NCI-H345 (cell line): ENCODE measurements at places on chromosomes 13 and 19.

DNA sequence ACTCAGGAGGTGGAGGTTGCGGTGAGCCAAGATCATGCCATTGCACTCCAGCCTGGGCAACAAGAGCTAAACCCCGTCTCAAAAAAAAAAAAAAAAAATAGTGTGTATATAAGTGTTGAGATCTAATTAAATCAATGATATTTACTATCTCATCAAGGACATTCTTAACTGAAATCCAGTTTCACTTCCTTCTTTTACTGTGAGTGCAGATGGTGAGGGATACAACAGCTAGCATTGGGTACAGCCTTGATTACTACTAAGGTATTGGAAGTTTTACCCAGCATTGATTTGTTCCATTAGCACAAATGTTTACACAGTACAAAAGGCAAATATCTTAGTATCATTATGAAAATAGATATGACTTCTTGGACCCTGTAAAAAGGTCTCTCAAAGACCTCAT lies 546.6 kb downstream of the KCTD12 start:
- no peak for DNase-seq

DNA sequence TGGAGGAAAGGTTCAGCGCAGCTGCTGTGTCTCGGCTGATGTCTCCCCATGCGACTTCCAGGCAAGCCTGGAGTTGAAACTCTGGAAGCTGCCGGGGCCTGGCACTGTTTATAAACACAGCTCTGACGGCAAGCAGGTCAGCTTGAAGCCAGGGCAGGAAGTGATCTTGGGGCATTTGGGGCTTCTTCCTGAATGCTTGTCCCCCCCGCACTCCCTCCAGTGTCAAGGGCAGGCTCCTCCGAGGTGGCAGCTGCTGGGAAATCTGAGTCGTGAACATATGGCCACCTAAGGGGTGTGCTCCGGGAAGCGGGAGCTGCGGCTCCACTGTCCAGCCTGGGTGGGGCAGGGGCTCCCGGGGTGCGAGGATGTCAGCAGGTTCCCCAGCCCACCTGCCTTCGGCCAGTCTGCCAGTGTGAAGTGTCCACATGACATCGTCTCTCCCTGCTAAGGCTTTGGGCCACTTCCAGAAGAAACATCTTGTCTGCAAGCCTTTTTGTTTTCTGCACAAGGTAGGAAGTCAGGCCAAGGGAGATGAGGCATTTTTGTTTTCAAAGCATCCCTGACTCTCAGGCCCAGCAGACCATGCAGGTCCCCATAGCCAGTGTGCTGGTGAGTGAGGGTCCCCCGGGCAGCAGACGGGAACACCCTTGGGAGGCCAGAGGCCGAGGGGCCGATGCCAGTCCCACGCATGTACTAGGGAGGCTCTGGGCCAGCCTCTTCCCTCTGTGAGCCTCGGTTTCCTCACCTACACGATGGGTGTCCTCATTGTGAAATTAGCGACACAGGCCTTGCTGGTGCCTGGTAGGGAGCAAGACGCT lies 2.7 kb downstream of the PIAS4 start:
- DNase-seq, result no peak

GRCh38 chr19:39795001-39795400 lies 16.3 kb downstream of the LEUTX start:
- no peak for DNase-seq

GRCh38 chr13:50127726-50128291 lies 112.6 kb downstream of the KCNRG start:
- DNase-seq, result no peak

DNA sequence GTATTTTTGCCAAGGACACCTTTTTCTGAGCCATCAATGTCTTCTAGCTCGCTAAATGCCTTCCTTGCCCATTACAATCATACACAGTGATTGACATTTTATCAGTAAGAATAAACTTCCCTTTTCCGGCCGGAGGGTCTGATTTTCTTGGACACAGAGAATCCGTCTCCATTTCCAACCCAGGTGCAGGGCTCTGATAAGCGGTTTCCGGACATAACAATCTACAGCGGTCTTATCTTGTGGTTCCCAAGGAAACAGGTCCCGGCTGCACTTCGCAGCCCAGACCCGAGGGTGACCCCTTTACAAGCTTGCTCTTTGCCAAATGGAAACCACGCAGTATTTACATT lies 5.1 kb upstream of the ZNF77 start:
- no peak for DNase-seq

GRCh38 chr13:24212674-24213073 lies 52.2 kb downstream of the SPATA13 start:
- peak; percentile 3 for DNase-seq

GRCh38 chr13:31045286-31046081 lies 113.0 kb downstream of the TEX26 start:
- DNase-seq, result peak; percentile 26

DNA sequence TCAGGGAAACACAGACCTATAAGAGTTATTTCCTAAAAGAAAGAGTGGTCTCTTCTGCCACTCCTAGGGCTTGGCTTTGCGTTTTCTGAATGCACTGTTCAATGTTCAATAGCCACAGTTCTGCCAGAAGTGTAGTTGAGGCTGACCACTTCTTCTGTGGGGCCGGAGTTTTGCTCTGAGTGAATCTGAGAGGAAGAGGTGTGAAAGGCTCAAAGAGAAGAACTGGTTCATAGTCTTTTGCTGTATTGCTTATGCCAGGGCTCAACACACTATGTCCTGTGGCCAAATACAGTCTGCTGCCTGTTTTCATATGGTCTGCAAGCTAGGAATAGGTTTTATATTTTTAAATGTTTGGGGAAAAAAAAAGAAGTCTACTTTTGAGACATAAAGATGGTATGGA lies 128.2 kb downstream of the STOML3 start:
- no peak for DNase-seq

GRCh38 chr13:29855784-29856183 lies 5.4 kb upstream of the UBL3 start:
- DNase-seq, result no peak

DNA sequence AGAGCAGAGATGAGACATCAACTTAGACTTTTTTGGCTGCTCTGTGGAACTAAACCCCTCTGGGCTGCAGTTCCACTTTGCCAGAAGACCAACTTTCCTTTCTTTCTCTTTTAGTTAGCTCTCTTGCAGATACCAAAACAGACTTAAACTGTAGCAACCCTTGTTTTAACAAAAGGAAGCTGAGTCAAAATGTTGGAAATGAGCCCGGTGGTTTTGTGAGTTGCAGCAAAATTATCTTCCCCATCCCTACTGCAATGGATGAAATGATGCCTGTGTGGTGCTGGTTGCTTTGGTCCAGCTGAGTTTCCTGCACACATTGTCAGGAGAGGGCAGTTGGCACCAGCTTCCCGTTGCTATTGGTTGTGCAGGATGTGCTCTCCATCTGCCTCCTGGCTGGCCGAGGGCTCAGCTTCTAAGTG lies 115.3 kb downstream of the LRCH1 start:
- no peak for DNase-seq

- no peak for DNase-seq
Observed at GRCh38 chr13:113534236-113534860, 43.8 kb upstream of the DCUN1D2 start.

GRCh38 chr13:112567161-112567862 lies 20.6 kb downstream of the TUBGCP3 start:
- no peak for DNase-seq

GRCh38 chr13:43428545-43429296 lies 358.1 kb downstream of the ENOX1 start:
- no peak for DNase-seq

- no peak for DNase-seq
Observed at GRCh38 chr19:46704379-46705076, 12.4 kb downstream of the PRKD2 start.

DNA sequence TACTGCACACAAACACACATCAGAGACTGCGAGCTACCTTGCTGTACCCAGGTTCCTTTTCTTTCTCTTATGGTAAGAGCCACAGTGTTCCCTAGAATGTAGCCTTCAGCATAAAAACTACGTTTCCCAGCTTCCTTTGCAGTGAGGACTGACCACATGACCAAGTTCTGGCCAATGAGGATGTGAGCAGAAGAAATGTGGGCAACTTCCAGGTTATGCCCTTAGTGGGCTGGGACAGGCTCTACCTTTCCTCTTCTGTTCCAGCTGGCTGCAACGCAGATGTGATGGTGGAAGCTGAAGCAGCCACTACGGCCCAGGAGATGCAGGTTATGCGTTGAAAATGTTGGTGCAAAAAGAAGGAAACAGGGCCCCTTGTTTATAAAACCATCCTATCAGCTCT lies 27.5 kb downstream of the VRK3 start:
- DNase-seq, result no peak

DNA sequence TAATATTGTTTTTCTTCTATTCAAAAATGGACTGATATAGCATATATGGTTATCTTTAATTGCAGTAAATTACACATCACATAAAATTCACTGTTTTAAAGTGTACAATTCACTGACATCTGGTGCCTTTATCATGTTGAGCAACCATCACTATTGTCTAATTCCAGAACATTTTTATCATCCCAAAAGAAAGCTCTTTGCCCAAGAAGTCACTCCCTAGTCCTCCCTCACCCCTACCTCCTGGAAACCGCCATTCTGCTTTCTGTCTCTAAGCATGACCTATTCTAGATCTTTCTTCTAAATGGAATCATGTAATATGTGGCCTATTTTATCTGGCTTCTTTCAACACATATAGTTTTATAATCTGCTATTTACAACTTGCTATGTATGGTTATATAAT lies 525.6 kb downstream of the DCT start:
- no peak for DNase-seq

GRCh38 chr13:94309576-94309975 lies 169.9 kb downstream of the DCT start:
- no peak for DNase-seq

DNA sequence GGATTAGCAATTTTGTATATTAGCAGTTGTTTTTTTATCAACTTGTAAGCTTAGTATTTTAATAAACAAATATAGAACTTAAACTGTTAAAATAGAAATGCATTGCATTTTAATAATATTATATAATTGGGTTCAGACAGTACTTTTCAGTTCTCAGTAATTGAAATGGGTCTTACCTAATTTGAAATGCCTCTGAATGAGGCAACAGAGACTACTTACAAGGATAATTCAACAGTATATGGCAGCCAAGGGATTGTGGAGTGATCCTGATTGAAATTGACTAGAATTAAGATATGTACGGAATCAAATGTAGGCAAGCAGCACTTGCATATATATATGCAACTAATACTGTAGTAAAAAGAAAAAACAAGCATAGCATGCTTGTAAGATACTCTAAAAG lies 1503.9 kb upstream of the MIR17HG start:
- no peak for DNase-seq

- no peak for DNase-seq
Observed at GRCh38 chr13:50651922-50652321, 191.6 kb downstream of the DLEU7 start.

GRCh38 chr19:36043952-36044351 lies 10.1 kb downstream of the THAP8 start:
- DNase-seq, result no peak

GRCh38 chr19:41554907-41555306 lies 21.1 kb upstream of the CEACAM21 start:
- DNase-seq, result no peak

DNA sequence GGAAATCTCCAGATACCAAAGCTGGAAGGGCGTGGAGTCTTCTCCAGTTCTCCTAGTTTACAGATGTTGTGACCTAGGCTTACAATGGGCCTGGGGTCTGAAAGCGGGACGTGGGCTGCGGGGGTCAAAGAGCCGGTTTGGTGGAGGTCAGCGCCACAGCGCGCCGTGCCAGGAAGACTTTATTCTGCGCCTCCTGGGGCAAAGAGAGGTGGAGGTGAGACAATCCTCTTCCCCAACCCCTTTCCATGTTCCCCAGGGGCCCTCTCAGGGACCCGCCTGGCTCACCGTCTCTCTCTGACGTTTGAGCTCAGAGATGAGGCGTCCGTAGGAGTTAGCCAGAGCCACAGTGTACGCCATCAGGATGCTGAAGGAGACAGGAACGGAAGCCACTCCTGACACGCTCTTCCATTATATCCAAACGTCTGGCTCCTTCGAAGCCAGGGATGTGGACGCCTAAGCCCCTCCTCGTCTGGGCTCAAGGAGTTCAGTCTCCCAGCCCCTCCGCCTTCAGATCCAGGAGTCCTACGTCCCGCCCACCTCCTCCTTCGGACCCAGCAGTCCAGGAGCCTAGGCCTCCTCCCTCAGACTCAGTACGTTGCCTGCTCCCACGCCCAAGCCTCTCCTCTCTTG lies 776 bp upstream of the LENG1 start:
- peak; percentile 38 for DNase-seq

- DNase-seq, result no peak
Observed at GRCh38 chr13:78105656-78106055, 187.0 kb upstream of the EDNRB start.

- DNase-seq, result no peak
Observed at GRCh38 chr13:106786006-106786563, 218.1 kb upstream of the ARGLU1 start.
